ENCODE measurements at places on chromosomes 13 and 19.

DNA sequence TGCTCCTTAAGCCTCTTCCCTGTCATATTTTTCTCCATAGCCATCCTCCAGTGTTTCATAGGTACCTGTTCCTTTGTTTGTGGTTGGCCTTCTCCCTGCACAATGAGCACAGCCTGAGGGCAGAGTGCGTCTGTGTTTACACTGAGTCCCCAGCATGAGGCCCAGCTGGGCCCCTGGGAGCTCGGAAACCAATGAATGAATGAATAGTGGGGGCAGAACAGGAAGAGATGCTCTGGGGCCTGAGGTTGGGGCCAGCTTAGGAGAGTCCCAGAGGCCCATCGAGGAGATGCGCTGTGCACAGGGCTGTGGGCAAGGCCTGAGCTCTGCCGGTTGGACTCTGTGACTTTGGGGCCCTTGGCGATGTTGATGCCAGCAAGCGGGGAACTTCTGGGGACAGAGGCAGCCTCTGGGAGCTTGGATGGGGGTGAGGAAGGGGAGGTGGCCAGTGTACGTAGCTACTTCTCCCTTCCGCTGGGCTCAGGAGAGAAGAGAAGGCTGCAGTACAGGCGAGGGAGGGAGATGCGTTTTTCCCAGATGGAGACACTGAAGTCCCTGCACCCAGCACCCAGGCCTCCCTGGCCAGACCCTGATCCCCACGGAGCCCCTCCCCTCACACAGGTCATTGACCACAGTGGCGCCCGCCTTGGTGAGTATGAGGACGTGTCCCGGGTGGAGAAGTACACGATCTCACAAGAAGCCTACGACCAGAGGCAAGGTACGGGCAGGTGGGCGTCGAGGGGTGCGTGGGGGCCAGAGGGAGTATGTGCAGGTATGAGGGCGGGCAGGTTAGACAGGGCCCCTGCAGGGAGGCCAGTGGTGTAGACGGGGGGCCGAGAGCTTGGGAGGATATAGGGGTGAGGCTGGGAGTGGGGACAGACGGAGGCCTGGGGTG lies 5.1 kb downstream of the TBCB start:
- DNase-seq, result no peak

DNA sequence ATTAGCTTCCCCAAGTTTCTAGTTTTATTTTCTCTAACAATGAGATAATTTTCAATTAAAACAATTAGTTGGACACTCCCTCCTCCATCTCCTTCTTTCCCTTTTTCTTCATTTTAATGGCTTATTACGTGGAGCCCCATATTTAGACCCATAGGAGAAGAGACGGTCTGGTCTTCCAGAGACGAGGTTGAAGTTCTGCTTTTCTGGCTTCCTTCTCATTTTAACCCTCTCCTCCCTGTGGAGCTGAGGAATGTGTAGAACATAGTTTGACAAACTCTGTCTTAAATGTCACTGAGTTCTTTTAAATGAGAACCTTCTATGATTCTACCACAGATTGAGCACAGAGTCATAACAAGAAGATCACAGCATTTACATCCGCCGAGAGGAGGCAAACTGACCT lies 86.8 kb downstream of the EDNRB start:
- no peak for DNase-seq

GRCh38 chr19:33471111-33471996 lies 50.2 kb downstream of the PEPD start:
- DNase-seq, result no peak

DNA sequence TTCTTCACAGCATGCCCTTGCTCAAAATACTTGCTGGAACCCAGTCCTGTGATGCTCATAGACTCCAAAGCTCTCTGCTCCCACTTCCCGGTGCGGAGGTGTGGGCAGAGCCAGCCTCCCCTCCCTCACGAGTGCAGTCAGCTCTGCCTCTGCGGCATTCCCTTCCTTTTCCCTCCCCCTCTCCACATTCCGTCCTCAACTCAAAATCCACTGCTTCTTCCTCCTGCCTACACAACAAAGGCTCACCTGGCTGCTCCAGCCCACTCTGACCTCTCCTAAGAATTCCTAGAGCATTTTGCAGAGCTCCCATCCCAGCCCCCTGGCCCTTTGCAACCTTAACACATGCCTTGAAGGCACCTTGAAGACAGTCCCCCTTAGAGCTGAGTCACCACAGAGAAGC lies 527.9 kb downstream of the MYO16 start:
- DNase-seq, result no peak

DNA sequence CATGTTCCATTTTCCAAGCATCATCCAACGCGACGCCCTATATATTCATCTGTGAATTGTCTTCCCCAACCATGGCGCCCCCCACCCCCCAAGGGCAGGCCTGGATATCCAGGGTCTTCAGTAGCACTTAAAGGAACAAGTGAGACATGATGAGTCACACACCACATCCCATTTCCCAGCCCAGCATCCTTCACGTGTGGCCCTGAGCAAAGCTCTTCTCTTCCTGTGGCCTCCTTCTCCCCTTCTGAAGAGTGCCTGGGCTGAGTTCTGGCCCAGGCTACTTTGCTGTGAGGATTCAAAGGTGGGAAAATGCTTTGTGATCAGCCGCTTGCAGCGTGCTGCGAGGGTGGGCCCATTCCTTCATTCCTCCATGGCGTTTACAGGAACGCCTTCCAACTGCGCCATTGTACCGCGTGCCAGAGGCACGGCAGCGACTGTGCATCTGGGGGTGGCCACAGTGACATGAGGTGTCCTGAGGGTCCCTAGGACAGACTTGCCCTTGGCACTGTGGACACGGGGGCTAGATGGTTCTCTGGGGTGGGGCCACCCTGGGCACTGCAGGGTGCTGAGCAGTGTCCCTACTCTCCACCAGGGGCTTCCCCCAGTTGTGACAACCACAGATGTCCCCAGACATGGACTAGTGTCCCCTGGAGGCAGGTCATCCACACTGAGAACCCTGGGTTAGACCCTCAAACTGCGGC lies 11.7 kb downstream of the PLIN4 start:
- DNase-seq, result peak; percentile 35

- DNase-seq, result no peak
These were observed 202.9 kb downstream of the SUCLA2 start for GRCh38 chr13:47798194-47798593.

GRCh38 chr13:53513226-53513625 lies 484.6 kb downstream of the OLFM4 start:
- no peak for DNase-seq

- no peak for DNase-seq
These were observed 1264.6 kb downstream of the PCDH9 start for GRCh38 chr13:65965501-65965900.

DNA sequence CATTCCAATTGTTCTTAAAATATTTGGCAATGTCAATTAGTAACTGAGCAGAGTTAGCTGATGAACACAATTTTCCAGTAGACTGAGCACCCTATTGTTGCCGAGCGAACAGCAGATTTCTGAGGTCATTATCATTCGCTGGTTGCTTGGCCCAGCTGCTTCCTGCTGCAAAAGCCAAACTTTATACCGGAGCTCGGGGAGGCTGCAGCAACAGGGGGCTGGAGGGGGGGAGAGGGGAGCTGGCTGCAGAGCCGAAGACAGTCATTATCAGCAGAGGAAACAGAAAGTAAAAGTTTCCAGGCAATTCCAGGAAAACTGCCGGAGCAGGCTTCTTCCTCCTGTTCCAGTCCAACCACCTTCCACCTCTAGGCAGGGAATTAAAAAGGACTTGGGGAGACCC lies 77.9 kb downstream of the ZNF536 start:
- no peak for DNase-seq

DNA sequence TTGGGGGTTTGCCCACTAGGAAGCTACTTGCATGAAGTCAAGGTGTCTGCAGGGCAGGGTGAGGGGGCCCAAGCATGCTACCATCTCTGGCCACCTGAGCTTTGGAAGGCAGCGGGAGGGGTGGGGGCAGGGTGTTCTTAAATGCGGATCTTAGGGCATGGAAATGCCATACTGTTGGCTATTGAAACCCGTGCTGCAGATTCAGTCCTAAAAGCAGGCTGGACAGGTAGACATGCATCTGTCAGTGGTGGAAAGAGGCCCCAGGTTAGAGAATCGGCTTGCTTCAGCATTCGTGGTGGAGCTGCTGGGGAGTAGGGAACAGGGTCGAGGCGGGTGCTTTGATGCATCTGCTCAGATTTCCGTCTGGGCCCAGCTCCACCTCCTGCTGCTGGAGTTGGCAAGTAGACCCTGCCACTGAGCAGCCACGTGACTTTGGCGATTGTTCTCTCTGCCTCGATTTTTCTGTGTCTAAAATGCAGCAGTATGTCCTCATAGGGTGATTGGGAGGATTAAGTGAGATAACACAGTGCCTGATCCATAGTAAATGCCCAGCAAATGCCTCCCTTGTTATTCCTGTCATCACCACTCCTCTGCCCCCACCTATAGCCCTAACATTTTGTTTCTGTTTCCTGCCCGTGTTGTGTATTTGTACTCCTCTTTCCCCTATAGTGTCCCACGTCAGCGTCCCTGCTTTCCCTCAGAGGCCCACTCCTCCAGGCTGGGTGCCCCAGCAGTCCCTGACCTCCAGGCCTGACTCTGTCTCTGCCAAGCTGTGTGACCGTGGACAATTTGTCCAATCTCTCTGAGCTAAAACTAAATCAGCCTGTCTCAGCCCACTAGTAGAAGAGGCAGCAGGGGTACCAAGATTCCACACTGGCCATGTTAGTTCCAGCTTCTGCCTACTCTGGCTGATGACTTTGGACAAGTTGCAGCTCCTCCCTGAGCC lies 5.8 kb downstream of the PPP1R37 start:
- DNase-seq, result no peak

GRCh38 chr19:51108805-51109146 lies 567 bp upstream of the CTU1 start:
- DNase-seq, result no peak

DNA sequence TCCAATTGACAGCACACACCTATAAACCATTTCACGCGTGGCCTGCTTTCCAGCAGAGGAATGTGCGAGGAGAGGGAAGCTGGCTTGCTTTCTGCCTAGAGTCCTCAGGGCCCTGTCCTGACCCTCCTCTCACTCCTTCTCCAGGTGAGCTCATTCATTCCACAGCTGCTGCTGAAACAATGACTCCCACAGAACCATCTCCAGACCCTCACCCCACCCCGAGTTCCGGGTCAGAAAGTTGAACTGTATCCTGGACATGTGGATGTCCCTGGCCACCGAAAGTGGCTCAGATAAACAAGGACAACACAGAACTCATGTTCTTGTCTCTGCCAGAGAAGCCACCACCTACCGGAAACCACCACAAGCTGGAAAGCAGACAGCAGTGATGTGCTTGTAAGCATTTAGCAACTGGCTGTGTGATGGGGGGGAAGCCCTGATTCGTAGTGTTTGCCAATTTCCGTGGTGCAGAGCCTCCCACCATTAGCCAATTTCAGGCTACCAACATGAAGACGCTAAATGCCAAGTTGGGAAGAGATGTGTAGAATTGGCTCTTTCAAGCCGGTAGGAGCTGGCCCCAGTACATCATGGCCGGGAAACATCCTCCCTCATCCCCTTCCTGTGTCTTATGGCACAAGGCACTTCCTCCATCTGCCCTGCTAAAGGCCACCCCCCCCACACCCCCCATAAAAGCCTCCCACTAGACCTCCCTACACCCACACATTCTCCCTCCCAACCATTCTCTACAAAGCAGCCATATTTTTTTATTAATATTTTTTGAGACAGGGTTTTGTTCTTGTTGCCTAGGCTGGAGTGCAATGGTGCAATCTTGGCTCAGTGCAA lies 5.0 kb downstream of the SYCE2 start:
- DNase-seq, result no peak

DNA sequence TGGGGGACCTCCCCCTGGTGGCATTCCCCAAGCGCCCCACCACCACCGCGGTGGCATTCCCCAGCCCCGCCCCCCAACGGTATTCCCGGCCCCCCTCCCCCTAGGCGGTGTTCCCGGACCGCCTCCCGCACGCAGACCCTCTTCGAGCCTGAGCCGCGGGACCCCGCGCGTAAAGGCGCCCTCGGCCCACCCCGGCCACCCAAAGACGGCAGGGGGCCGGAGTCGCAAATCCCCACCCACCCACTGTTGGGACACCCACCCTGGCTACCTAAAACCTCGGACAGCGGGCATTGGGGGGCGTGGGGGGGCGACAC lies 22.4 kb downstream of the OLFM2 start:
- DNase-seq, result no peak
